ENCODE measurements at places on chromosomes 12 and 14. TPM values are rescaled to one million over a fixed set of nuclear protein-coding genes. Genes with fewer than 3 reads are reported as not detected.

DNA sequence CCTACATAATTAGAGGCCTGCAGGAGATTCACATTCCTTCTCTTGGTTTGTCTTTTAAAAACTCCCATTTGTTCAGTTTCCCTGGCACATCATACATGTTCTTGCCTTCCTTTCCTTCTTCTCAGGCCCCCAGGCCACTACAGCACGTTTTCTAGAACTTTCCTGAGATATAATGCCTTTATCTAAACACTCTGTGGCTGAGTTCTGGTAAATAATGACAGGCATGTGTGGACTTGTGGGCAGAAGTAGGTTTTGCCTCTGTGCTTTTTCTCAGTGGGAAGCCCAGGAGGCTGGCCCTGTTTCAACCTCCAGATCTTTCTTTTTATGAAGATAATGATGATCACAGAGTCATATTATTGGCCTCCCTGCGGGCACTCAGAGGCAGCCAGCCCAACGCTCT, 117.2 kb downstream of the TMX1 start:
- DNase-seq, result no peak

- no peak for DNase-seq
Observed at GRCh38 chr12:25684070-25684469, 131.0 kb upstream of the LMNTD1 start.

- no peak for DNase-seq
Observed at GRCh38 chr14:68462683-68463082, 330.2 kb downstream of the ZFP36L1 start.

- no peak for DNase-seq
Observed at GRCh38 chr12:84416626-84417025, 496.0 kb downstream of the SLC6A15 start.

DNA sequence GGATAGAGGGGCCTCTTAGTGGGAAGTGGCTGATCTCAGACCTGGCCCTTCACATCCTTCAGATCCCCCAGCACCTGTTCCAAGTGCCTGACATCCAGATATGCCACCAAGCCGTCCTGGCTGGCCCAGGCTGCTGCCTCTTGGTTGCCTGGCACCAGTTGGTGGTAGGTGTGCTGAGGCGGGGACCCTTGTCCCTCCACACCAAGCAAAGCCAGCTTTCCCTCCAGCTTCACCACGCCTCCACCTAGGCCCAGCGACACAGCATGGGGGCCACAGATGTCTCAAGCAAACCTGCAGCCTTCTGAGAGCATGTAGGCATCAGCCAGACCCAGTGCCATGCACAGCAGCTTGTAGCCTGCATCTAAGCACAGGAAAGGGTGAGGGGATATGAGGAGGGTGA, 3.5 kb upstream of the CD63 start:
- DNase-seq, result no peak

GRCh38 chr12:28144059-28144458, 46.2 kb upstream of the CCDC91 start:
- no peak for DNase-seq

DNA sequence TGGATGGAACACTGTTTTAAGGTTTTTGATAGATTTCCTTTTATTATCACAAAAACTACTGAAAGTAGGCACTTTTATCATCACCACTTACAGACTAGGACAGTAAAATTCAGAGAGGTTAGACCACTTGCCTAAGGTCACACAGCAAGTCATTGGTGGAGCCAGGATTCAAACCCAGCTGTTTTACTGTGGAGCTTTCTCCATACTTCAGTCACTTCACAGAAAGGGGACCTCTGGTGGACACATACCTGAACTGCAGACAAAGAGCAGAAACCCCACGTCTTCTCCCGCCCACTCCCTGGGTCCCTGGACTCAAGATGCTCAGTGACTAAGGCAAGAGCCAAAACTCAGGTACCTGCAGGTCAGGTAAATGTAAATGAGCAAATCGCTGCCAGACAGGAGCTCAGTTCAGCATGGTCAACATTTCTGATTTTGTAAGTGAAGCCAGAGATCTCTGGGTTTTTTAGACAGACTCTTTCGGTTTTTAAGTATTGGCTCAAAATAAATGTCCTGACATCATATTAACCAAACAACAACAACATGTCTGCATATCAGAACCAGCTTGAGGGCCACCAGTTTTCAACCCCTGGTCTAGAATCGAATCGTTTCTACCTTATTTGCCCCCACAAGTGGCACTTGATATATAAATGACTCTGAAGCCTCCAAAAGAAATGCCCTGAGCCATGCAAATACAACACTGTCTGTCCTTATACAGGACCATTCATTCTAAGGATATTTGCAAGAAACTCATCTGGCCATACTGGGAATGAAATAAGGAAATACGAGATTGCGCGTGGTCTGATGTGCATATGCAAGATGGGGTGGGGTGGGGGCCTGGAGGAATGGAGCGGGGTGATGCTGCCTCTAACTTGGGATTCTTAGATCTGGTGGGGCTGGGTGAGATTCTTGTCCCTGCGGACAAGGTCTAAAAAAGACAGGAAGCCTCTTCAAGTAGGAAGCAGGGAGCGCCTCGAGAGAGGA, 110.9 kb downstream of the KSR2 start:
- no peak for DNase-seq

- no peak for DNase-seq
Observed at GRCh38 chr14:87411370-87411769, 581.6 kb downstream of the GALC start.

- no peak for DNase-seq
Observed at GRCh38 chr12:110528277-110528839, 26.2 kb downstream of the RAD9B start.

DNA sequence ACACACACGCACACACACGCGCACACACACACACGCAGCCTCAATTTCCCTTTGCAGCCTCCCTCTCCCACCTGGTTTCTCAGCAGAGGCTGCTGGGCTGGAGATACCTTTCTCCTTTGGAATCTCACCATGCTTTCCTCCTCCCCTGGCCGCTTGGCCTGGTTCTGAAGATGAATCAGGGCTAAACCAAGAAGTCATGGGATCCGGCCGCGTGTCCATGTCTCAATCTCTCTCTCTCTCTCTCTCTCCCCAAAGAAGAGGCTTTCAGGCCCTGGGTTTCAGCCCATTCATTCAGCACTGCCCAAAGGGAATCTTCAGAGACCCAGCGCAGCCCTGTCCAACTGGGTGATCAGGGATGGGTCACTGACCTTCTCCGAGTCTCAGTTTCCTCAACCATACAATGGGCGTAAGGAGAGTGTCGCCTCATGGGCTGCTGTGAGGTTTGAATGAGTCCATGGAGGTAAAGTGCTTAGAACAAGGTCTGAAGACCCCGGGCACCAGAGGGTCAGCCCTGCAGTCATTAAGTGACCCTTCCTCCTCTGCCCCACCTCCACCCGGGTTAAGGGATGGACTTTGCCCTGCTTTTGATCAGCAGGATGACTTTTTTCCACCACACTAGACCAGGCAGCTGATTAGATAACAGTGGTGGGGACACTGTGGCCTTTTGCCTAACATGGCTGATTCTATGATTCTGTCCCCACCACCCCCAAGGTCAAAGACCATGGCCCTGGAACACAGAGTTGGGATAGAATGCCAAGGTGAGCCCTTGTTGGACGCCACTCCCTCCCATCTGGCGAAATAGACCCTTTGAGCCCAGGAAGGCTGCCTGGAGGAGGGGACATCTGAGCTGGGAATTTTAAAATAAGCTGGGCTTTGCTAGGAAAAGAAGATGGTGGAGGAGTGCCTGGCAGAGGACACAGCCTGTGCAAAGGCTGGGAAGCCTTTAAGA, 42.1 kb downstream of the SCARB1 start:
- no peak for DNase-seq

DNA sequence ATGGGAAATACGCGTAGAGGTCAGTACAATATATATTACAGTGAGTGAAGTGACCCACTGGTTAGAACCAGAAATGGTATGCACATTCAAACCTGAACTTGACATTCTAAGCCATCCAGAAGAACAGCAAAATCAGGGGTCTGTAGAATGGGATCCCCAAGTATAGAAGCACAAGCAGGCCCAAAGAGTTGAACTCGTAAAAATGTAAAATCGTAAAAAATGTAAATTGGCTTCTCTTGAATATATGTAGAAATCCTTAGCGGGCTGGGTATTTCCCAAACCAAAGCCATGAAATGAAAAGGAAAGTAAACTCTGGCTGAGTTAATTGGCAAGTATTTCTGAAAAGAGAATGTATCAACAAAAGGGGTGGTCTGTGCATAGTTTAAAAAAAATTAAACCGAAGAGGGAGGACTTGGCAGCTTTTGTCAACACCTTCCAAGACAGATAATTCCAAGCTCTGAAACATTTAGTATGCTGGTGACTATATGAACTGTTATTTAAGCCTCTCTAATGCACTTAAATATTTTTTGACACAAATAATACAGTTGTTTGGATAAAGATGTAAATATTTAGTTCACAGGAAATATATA, 1505.6 kb upstream of the FLRT2 start:
- DNase-seq, result no peak

DNA sequence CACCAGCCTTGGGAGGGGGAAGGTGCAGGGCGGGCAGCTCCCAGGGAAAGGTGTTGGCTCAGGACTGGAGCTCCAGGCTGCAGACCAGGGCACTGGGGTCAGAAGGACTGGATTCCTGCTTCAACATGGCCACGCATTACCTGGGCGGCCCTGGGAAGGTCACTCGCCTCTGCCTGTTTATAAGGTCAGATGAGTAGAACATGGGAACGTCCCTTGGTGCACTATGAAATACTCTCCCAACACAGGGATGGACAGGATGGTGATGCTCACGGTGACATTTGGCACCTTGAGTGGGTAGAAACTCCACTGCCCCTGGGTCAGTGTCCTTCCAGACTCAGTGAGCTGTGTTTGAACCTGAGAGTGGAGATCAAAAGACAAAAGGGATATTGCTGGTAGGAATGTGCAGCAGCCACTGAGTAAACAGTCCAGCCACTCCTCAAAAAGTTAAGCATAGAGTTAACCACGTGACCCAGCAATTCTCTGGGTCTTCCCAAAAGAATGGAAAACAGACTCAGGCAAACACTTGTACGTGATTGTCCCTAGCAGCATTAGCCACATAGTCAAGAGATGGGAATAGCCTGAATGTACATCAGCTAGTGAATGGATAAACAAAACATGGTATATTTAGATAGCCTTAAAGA, 9.1 kb upstream of the BDKRB2 start:
- no peak for DNase-seq

- DNase-seq, result no peak
Observed at GRCh38 chr12:846421-846820, 94.0 kb downstream of the WNK1 start.

GRCh38 chr14:77059276-77059915, 30.9 kb upstream of the IRF2BPL start:
- DNase-seq, result no peak

DNA sequence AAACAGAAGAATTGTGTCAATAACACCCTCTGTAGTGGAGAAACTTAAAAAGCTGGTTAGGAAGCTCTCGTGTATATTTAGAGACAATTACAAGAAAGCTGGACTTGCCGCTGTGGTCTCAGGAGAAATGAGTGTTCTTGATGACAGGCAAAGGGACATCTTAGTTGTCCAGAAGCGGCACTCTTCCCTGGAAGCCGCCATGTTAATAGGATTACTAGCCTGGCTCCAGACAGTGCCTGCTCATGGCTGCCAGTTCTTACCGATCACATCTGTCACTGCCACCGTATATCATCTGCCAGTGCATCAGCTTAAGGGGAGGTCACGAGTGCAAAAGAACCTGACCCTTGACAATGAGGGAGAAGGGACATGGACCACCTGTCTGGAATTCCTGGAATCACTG, 48.9 kb downstream of the C14orf132 start:
- no peak for DNase-seq

DNA sequence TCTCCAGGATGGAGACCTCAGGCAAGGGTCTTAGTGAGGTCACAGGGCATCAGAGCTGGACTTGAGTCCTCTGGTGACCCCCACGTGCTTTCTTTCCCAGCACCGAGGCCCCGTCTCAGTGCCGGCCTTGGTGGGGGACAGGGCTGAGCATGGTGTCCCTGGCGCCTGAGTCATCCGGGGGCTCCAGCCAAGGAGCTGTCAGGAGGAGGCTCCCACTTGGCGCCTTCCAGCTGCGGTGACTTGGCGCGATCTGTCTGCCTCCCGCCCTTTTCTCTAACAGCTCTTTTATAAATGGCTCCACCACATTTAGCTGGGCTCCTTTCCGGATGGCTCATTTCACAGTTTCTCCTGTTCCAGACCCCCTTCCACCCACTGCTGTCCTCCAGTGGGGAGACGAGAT, 60.4 kb downstream of the PRMT8 start:
- peak; percentile 81 for DNase-seq

GRCh38 chr12:32561931-32562341, 117.2 kb upstream of the DNM1L start:
- DNase-seq, result no peak

- DNase-seq, result no peak
Observed at GRCh38 chr14:106826833-106827369, 1300.5 kb downstream of the TMEM121 start.

- DNase-seq, result no peak
Observed at GRCh38 chr12:116400636-116401372, 123.3 kb upstream of the MED13L start.

DNA sequence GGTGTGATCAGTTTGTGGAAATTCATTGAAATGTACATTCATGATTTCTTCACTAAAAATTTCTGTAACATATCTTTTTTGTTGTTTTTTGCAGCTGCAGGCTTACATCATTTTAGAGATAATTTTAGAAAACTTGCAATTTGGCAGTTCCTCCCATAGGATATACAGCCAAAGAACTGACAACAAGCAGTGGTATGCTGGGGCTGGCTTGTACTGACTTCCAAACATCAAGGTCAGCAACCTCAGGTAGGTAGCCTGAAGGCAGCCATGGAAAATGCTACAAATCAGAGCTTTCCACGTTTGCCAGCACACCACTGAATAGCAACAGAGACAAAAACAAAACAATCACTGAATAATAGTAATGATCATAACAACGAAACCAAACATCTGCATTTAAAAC, 21.2 kb downstream of the TRIM9 start:
- DNase-seq, result no peak

GRCh38 chr12:95088379-95088778, 15.0 kb upstream of the NR2C1 start:
- DNase-seq, result no peak

DNA sequence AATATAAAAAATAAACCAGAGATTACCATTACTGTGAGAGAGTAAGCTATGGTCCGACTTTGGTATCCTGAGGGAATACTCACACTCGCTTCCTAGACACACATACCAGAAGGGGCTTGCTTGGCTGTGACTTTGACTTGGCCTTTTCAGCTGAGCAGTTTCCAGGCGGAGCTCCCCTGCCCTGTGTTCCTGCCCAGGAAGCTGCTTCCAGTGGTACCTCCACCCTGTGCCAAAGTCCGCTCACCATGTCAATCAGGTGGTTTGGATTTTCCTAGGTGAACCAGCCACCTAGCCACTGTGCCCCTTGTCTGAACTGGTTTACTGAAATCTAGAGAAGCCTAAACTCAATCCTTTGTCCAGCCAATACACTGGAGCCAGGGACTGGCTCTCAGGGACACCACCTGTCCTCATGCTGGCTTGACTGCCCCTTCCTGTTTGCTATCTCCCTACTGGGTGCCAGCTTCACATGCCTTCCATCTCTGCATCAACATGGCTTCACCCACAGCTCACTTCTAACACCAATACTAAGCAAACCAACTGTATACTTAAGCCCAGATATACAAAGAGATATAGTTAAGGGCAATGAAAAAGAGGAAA, 28.6 kb downstream of the MAX start:
- no peak for DNase-seq

IFI27 gene
- 132 TPM for total RNA-seq

P2RX7 gene
- 1.7 TPM for total RNA-seq

PRH2 gene
- total RNA-seq, result not detected

SLC7A8 gene
- total RNA-seq, result 11.6 TPM

MLF2 gene
- 153 TPM for total RNA-seq

HNRNPA1 gene
- total RNA-seq, result 389 TPM

MARK3 gene
- total RNA-seq, result 137 TPM

FGF6 gene
- total RNA-seq, result not detected

OTX2 gene
- total RNA-seq, result not detected

LGR5 gene
- total RNA-seq, result not detected

ANGEL1 gene
- 8.7 TPM for total RNA-seq

NKX2-1 gene
- not detected for total RNA-seq

BIN2 gene
- total RNA-seq, result 1.5 TPM

Data from Right ventricle myocardium superior (tissue), 1 donor.